ENCODE measurements at places on chromosomes 16 and 17.

DNA sequence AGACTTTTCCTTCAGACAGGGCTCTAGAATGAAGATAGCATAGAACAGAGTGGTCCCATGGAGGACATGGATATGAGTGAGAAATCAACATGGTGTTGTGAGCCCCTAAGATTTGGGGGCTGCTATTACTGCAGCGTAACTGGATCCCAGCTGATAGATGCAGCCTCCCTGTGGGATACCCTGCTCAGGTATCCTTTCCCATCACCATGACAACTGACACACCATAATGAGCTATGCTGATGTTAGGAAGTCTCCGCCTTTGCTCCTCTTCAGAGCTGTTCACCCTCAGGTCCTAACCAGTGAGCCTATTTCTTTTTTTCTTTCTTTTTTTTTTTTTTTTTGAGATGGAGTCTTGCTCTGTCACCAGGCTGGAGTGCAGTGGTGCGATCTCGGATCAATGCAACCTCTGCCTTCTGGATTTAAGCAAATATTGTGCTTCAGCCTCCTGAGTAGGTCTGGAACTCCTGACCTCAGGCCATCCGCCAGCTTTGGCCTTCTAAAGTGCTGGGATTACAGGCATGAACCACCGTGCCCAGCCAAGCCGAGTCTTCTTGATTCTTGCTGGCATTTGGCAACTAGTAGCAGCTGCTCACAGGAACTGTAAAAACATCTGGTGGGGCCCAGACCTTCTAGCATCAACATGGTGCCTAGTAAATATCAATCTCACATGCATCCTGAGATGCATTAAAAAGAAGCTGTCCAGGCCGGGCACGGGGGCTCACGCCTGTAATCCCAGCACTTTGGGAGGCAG lies 17.1 kb downstream of the STX4 start:
- DNase-seq: no peak

DNA sequence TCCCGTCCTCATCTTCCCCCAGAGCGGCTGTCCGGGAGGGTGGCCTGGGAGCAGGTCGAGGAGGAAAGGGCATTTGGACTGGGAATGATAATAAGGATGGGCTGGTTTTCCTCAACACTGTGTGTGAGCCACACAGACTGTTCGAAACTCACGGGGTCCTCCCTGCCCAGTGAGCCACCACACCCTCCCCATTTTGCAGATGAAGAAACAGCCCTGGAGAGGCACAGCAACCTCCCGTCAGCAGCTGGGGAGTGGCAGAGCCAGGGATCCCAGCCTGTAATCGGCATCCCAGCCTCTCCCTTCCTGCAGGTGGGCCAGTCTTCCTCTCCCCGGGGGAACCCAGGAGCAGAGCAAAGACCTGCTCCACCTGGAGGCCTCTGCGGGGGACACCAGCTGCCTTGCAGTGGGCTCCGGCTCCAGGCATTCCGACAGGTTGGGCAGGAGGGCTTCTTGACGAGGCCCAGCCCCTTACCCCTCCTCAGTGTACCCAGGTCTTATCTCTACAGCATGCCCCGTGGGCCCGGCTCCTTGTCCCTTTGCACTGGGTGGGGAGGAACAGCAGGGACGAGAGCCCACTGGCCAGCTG lies 23.8 kb downstream of the ENGASE start:
- DNase-seq: no peak

DNA sequence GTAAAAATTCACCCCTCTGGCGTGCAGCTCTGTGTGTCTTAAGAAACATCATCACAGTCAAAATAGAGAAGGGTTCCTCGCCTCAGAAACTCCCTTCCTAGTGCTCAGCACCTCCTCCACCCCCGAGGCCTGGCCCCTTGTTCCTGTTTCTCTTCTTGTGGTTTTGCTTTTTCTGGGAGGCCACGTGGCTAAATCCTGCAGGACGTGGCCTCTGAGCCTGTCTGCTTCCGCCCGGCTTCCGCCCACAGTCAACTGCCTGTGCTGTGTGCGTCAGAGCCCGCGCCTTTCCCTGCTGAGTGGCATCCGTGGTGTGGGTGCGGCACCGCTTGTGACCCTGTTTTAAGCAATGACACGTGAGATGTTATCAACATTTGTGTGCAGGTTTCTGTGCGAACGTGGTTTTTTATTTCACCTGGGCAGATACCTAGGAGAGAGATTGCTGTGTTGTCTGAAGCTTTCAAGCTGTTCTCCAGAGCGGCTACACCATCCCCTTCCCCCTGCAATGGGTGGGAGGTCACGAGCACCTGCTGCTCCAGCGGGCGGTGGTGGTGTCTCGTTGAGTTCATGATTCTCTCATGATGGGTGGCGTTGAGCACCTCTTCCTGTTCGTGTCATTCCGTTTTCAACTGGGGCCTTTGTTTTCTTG lies 21.7 kb downstream of the ACSF3 start:
- DNase-seq: peak; percentile 82

DNA sequence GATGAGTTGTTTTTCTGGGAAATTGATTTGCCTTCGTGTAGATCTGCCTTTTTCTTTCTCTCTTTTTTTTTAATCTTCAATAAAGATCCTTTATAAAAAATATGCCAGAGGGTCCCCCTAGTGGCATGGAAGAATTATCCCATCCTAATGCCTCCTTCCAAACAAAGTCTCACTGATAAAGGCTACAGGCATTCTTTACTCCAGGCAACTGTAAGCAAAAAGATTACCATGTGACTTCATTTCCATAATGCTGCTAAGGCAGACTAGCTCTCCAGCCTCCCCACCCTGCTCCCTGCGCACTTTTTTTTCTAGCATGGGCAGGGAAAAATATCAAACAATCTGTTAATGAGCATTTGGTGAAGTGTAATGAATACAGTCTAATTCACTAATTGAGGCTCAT lies 220.2 kb upstream of the CDH8 start:
- DNase-seq: peak; percentile 35

DNA sequence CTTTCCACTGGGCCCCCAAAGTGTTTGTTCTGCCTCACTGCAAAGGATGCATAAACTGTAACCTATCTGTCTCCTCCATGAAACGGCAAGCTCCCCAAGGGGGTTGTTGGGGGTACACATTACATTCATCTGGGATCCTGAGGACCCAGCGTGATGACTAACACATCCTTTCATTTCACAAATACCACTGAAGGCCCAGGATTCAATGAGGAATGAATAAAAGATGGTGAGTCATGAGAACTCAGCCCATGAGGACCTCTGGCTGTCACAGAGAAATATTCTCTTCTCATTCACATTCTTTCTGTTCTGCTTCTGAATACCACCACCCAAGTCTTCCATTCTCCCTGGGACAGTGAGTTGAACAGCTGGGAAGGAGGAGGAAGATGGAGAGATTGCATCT lies 149.8 kb downstream of the RBFOX3 start:
- DNase-seq: no peak

DNA sequence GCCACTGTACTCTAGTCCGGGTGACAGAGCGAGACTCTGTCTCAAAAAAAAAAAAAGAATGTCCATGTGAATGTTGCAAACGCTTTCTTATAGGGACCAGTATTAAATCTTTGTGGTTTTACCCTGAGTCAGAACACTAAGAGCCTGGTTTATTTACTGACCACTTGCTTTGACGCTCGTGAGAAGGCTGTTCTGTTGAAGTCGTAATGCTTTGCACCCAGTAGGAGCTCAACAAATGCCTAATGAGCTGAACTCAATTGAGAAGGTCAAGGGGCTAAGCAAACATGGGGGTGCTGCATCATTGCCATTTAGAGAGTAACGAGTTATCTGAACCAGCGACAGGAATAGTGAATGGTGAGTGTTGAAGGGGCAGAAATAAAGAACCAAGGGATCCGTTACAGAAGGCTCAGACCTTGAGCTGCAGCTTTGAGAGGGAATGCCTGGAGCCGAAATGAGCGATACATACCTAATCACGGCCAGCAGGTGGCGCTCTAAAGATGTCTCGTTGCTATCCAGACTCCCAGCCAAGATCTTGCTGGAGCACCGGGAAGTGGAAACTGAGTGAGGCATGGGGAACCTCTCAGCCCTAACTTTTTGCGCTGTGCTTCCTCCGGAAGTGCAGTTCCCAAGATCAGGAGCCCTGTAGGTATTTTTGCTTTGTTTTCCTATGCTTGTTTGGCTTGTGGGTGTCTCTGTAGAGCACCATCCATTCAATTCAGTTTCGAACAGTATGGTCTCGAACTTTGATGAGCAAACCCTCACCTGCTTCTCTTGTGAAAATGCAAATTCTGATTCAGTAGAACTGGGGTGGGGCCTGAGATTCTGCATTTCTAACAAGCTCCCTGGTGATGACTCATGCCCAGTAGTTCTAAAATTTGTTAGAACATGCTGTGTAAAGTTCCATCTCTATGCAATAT lies 12.6 kb upstream of the RNF222 start:
- peak; percentile 92 for DNase-seq

DNA sequence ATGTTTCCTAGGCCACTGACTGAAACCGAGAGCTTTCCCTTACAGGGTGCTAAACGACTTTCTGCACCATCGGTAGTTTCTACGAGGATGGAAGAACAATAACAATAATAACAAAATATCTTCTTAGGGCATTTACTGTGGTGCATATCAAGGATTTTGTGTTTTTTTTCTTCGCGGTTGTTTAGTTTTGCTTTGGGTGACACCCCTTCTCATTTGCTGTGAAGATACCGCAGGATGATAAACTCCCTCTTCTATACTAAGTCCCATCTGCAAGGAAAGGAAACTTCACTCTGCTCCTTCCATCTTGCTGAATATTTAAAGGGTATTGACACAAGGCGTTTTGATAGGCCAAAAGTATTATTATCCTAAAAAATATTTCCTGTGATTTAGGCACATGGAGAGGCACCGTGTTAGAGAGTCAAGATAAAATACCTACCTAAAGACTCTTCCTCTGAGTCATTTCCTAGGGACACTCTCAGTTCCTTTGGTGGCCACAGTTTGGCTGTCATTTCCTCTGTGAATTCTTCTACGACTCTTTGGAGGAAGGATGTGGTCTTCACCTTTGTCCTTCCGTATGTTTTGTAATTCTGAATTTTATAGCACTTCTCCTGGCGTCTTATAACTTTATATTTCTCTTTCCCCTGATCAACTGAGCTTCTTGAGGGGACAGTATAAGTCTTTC lies 318.8 kb downstream of the CDH13 start:
- no peak for DNase-seq

GRCh38 chr16:11296706-11297491 lies 15.8 kb upstream of the PRM1 start:
- DNase-seq: no peak

GRCh38 chr16:53297477-53297876 lies 136.8 kb upstream of the RBL2 start:
- DNase-seq: no peak

GRCh38 chr16:6864244-6864643 lies 468.4 kb upstream of the RBFOX1 start:
- DNase-seq: no peak

DNA sequence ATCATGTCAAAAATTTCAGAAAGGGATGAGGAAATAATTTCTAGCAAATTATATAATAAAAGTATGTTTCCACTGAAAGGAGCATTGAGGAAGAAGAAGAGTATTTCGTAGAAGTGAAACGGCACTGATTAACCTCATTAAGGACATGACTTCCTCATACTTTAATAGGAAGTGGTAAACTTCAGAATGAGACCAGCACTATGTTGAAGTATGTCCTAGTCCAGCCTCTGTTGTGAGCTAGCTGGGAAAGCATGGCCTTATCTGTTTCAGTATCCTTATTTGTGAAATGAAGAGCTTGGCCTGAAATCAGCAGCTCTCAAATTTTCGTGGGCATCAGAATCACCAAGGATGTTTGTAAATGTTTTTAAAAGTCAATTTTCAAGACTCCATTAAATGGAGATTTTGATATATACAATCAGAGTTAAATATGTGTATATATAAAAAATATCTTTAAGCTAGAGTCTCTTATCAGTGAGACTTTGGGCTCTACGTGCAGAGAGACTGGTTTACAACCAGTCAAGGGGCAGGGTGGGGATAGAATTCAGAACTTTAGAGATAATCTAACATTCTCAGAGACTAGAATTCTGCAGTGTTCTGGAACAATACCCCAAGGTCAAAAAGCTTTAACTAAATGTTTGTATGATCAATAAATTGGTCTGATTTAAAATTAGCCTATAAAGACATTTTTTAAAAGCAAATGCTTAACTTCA lies 365.4 kb downstream of the CDH13 start:
- DNase-seq: no peak

DNA sequence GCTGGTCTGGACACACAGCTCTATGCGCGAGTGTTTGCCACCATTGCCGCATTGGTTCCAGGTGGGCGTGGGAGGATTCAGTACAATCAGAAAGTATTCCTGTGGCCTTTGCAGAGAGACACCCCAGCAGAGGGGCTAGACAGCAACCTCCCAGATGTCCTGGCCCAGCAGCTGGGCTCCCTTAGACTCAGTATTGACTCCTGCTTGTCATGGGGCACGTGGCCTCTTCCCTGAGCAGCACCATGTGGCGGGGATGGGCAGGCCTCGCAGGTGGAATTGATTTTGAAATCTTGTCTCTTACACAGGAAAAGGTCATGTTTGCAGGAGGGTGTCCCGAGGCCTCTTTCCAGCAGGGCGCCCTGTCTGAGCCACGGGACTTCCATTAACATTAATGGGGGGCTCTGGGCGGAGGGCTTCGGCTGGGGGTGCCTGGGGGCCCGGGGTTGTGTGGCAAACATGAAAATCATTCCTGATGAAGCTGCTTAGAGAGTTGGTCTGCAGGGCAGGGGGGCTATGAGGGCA lies 96.4 kb downstream of the C16orf78 start:
- DNase-seq: no peak

- DNase-seq: peak; percentile 63
Observed at GRCh38 chr17:57939797-57940196, 15.4 kb downstream of the CUEDC1 start.

DNA sequence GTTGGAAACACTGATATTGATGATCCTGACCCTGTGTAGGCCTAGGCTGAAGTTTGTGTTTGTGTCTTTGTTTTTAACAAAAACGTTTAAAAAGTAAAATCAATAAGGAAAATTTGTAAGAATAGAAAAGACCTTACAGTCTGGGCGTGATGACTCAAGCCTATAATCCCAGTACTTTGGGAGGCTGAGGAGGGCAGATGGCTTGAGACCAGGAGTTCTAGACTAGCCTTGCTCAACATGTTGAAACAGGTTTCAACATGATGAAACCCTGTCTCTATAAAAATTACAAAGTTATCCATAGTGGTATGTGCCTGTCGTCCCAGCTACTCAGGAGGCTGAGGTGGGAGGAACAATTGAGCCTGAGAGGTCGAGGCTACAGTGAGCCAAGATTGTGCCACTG lies 18.3 kb upstream of the TOM1L1 start:
- DNase-seq: no peak

DNA sequence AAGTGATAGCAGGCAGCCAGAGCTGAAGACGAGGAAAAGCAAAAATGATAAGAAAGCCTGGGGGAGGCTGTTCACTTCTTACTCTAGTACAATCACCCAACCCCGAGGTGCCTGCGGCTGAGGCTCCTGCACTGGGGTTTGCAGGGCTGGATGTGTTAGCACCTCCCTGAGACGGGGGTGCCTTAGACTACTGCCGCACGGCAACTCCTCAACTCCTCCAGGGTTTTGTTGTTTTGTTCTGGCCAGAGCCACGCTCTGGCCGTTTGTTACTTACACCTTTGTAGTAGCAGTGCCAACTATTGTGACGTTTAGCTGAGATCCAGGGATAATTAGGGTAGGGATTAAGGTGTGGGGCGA lies 51.5 kb downstream of the LDHD start:
- DNase-seq: peak; percentile 90

- no peak for DNase-seq
Observed at GRCh38 chr17:34616148-34616547, 36.8 kb downstream of the TMEM132E start.
